ENCODE measurements at places on chromosomes 3 and 15.

GRCh38 chr3:174957081-174957480, 97.9 kb downstream of the NAALADL2 start:
- no peak for DNase-seq

GRCh38 chr15:101303408-101303807, 8.4 kb upstream of the SNRPA1 start:
- DNase-seq = no peak

DNA sequence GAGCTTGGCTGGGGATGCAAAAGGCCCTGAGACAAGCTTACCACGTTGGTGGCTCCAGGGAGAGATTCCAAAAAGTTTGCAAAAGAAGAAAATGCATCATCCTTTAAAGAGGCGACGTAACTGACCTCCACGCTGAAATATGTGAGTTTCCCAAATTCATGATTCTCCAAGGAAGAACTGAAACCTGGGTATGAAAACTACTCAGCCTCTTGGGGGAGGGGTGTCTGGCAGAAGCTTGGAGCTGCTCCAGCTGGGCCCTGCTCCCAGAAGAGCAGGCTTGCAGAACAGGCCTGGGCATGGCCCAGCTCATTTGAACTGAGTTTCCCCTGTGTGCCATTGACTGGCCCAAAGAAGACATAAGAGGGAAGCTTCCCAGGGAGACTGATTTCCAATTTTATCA, 20.5 kb downstream of the CPN2 start:
- DNase-seq = no peak

GRCh38 chr3:69710153-69710977, 28.9 kb upstream of the MITF start:
- no peak for DNase-seq

DNA sequence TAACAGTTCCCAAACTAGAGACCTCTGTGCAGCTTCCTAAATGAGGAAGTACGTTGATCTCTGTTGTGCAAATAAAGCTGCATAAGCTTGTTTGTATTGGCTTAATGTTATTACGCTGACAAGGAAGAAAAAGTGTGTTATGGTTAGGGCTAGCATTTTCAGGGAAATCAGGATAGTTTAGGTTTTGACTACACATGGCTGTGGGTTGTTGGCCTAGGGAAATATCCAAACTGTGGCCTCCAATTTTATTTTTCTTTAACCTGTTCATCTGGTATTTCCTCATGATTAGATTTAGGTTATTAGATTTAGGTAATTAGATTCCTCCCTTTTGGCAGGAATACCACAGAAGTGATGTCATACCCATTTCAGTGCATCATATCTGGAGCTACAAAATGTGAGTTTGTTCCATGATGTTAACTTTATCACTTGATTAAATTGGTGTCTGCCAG, 8.7 kb upstream of the MCCC1 start:
- DNase-seq = no peak

GRCh38 chr15:63605816-63606215, 8.6 kb downstream of the FBXL22 start:
- no peak for DNase-seq

GRCh38 chr3:102006812-102007485, 157.6 kb downstream of the NFKBIZ start:
- no peak for DNase-seq

DNA sequence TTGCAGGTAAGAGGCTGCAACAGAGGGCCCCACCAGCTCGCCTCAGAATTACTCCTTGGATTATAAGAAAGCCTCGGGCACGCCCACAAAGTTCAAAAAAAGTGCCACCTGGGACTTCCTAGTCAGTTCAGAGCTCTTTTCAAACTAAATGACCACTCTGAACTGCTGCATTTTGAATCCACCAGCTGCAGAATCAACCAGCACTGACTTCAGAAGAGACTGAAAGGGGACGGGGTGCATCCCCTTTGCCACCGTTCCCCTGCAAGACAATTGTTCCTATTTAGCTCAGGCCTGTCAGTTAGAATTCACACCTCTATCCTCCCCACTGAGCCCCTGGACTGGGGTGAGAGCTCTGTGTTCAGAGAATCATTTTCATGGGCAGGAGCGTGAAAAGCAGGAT, 181.4 kb upstream of the GADL1 start:
- no peak for DNase-seq

- DNase-seq = no peak
Measured at GRCh38 chr3:24513463-24513862, 18.8 kb upstream of the THRB start.

GRCh38 chr15:68991723-68992122, 22.8 kb upstream of the NOX5 start:
- no peak for DNase-seq

DNA sequence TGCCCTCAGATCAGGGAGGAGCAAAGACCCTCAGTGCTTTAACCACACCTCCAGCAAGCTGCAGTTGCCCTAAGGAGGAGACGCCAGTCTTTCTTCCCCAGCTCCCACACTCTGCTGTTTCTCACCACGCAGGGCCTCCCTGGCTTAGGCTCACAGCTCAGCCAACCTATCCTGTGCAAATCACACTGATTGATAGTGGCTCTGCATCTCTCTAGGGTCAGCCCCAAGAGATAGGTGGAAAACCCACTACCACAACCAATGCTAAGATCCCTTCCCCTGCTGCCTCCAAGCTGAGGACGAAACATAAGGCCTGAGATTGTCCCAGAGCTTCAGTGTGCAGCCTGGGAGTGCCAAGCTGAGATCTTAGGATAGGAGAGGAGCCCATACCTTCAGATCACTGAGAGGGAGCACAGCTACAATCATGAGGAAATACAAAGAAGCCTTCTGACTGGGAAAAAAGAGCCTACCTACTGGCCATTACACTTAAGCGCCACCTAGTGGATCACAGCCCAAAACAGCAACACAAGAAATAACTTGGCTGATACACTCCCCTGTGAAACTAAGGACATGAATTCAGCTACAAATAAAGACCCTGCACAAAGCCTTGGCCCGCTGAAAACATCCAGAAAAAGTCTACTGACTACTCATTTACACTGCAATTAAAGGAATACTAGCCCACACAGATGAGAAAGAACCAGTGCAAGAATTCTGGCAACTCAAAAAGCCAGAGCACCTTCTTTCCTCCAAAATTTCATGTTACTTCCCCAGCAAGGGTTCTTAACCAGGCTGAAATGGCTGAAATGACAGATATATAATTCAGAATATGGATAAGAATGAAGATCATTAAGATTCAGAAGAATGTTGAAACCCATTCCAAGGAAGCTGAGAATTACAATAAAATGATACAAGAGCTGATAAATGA, 271.5 kb upstream of the DCBLD2 start:
- peak; percentile 44 for DNase-seq

DNA sequence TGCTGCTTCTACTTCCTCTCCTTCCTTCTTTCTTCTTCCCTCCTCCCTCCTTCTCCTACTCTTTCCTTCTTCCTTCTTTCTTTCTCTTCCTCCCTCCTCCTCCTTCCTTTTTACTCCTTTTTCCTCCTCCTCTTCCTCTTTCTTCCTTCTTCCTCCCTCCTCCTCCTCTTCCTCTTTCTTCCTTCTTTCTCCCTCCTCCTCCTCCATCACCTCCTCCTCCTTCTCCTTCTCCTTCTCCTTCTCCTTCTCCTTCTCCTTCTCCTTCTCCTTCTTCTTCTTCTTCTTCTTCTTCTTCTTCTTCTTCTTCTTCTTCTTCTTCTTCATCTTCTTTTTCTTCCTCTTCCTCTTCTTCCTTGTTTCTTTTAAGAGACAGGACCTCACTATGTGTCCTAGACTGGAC, 224.0 kb downstream of the NR2F2 start:
- no peak for DNase-seq

- no peak for DNase-seq
Measured at GRCh38 chr3:184610245-184610871, 48.8 kb downstream of the EPHB3 start.

DNA sequence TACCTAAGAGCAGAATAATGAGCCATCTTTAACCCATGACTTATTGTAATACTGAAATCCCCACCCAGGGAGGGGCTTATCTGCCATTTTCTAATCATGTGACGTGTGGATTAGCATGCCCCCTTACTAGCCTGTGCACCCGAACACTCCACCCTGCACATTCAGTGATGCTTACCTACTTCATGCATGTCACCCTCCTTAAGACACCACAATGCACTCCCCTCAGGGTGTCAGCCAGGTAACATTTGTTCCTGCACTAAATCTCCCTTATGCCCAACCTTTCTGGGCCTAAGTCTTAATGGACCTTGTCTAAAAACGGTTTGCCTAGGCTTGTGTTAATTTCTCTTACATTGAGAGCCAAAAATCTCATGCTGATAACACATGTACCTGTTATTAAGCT, 336.6 kb downstream of the OCA2 start:
- DNase-seq = no peak

DNA sequence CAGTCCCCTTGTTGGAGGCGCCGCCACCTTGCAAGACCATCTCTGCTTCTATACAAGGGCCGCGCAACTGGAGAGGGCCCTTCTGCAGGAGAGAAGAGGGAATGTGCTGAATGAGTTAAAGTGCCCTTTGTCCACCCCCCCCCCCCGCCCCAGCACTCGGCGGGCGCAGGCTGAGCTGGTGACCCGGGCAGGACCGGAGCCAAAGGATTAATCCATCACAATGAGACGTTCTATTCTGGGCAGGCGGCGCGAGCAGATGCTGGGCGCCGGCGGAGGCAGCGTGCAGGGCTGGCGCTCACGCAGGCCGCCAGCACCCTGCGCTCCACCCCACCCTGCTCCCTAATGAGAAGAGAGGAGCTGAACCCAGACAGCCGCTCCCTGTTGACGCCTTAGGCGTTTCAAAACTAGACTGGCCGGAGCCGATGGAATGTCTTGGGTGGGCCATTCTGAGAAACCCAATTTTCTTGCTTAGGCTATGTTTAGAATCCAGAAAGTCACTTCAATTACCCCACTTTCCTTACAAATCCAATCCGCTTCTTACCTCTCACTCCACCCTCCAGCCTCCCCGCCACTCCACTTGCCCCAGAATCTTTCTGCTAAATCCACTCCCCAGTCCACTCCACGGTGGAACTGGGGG, 32.9 kb downstream of the GJD2 start:
- no peak for DNase-seq

DNA sequence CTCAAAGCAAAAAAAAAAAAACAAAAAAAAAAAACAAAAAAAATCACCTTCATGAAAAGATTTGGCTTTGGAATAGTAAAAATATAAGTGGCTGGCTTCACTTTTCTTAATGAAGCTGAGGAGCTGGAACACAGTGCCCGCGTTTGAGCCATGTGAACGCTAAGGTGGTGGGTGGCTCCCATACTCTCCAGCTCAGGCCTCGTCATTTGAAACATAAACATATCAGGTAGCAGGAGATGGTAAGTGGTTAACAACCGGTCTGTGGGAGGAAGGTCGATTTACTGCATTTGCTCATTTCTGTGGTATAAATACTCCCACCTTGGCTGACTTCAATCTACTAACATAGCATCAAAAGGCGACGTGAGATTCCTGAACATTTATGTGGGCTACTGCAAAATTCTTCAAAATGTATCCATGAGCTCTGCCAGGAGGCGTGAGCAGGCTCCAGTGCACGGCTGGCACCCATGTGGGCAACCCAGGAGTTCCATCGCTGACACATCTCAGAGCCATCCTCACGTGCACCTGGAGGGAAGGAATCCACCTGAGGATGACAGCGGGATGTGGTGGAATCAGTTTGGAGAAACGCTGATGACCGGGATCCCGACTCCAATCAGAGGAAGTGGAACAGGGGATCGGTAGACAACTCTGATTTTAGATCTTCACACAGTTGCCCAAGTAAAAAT, 157.6 kb downstream of the ATP10A start:
- no peak for DNase-seq

GRCh38 chr3:31754575-31755278, 222.0 kb downstream of the STT3B start:
- no peak for DNase-seq

- no peak for DNase-seq
Measured at GRCh38 chr15:87682527-87682926, 574.0 kb downstream of the NTRK3 start.

DNA sequence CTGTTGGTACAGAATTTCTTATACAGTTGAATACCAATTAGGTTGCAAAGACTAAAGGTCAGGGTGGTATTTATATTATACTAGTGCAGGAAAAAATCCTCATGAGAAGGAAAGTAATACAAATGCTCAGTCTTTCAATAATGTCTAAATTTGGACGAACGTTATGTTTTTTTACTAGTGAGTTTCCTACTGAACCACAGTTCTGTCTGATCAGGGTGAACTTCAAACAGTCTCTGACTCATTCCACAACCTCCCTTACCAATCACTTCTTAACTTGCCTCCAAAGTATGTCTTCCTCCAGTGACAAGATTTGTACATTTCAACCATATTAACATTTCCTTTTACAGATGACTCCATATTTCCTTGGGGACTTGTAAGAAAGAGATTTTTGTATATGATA, 3.4 kb downstream of the TMEM212 start:
- no peak for DNase-seq

GRCh38 chr3:194364652-194365434, 4.7 kb downstream of the LRRC15 start:
- DNase-seq = peak; percentile 28

DNA sequence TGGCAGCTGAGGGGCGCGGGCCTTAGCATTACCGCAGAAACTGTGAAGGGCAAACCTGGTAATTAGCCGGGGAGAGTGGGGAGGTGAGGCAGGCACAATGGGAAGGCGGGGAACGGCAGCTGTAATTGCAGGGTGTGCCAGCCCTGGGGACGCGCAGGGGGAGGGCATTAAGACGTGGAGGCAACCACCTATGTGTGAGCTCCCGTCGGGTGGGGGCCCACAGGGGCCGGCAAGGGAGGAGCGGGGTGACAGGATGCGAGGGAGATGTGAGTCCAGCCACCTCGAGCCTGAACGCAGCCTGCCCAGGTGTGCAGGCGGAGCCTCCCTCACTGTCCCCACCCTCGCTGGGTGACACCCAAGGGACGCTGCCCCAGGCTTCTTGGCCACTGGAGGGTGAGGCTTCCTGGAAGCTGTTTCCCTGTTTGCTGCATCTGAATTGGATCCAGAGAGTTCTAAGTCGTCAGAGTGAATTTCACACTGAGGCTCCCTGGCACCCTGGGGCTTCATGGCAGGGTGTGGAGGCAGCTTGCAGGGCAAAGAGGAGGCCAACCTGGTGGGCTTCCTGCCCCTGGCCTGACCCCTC, 130.6 kb upstream of the MEF2A start:
- peak; percentile 94 for DNase-seq

DNA sequence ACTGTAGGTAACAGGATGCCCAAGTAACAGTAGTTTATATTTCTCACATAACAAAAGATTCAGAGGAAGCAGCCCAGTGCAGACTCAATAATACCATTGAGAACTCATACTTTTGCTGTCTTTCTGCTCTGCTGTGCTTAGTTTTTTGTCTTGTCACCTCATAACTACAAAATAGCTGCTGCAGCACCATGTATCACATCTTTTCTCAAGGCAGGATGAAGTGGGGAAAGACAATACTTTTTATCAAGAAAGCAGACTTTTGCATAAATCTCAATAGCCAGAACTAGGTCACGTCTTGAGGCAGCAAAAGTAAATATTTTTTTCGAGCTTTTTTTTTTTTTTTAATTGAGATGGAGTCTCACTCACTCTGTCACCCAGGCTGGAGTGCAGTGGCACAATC, 39.6 kb upstream of the SYN2 start:
- no peak for DNase-seq

- no peak for DNase-seq
Measured at GRCh38 chr3:128740621-128741020, 14.6 kb downstream of the RAB7A start.

All from colonic mucosa (tissue), 4 donors.